D341Med (cell line): ENCODE measurements at places on chromosomes 7 and 10.

DNA sequence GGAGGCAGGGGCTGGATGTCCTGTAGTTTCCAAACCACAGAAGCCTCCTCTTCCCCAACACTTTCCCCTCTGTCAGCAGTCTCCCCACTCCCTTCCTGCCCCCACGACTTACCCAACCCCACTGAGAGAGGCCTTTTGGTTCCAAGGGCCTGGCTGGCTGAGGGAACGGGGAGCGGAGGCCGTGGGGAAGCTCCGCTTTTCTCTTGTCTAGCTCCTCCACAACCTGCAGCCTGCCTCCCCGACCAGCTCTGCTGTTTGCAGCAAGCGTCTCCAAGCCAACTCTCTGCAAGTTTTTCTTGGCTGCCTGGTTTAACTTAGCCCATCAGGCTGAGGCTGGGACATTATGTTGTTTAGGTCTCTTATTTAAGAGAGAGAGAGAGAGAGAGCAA lies 126.8 kb downstream of the NEURL1 start:
- no peak for DNase-seq

GRCh38 chr7:16114633-16115032 lies 306.7 kb downstream of the CRPPA start:
- no peak for DNase-seq

DNA sequence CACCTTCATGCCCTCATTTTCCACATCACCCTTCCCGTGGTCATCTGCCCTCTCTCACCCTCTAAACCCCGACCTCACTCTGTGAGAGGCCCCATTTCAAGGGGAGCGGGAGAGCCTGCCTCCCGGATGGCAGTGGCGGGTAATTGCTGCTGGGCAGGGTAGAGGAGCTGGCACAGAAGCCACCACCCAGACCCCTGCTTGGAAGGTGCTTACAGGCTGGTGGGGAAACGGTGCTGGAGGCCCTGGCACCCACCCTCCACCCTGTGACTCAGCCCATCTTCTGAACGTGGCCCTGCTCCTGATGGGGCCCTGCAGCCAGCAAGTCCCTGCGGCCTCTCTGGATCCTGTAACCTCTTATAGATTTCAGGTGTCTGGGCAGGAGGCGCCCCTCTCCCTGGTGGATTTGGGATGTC lies 10.6 kb upstream of the PWWP2B start:
- no peak for DNase-seq

DNA sequence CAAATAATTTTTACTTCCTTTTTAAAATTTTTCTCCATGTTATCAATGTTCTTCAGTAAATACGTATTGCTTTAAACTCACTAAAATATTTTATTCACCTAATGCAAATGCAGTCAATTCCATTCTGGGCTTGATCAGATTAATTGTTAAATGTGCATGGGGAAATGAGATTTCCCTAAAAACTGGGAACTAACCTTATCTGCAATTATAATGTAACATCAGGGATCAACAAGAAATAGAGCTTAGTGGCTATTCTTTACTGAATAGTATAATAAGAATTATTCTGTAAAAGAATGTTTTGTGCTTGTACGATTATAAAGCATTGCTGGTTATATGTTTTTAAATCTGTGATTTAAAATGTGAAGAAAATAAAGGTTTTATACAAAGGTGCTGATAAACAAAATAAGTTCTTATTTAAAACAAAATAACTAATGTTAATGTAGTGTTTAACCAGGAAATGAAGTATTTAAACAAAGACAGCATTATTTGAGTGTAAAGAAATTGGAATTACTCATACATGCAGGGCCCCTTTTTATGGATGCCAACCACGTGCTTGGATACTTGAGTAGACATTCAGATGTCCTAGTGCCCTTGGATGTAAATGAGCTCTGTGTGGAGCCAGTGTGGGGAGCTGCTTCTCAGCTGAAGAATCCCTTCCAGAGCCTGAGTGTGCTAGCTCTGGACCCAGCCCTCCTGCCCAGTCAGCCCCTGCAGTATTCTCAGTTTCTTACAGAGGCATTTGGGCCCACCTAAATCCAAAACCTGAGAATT lies 84.2 kb downstream of the REEP3 start:
- no peak for DNase-seq

GRCh38 chr10:84696610-84697009 lies 368.2 kb downstream of the CCSER2 start:
- no peak for DNase-seq

DNA sequence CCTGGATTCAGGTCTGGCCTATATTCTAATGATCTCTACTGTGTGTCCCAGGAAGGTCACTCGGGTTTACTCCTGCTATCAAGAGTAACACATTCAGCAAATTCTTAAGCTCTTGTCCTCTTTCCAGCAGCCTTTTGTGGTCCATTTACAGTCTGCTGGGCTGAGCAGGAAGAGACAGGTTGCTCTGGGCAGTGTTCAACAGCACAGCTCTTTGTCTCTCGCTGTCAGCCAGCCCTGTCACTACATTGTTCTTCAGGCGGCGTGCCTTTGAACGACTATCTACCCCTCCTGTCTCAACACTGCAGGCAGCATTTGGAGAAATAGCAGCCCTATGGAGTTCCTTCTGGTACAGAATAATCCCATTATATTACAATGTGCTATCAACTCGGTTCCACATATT lies 192.2 kb upstream of the TBX20 start:
- DNase-seq, result no peak

DNA sequence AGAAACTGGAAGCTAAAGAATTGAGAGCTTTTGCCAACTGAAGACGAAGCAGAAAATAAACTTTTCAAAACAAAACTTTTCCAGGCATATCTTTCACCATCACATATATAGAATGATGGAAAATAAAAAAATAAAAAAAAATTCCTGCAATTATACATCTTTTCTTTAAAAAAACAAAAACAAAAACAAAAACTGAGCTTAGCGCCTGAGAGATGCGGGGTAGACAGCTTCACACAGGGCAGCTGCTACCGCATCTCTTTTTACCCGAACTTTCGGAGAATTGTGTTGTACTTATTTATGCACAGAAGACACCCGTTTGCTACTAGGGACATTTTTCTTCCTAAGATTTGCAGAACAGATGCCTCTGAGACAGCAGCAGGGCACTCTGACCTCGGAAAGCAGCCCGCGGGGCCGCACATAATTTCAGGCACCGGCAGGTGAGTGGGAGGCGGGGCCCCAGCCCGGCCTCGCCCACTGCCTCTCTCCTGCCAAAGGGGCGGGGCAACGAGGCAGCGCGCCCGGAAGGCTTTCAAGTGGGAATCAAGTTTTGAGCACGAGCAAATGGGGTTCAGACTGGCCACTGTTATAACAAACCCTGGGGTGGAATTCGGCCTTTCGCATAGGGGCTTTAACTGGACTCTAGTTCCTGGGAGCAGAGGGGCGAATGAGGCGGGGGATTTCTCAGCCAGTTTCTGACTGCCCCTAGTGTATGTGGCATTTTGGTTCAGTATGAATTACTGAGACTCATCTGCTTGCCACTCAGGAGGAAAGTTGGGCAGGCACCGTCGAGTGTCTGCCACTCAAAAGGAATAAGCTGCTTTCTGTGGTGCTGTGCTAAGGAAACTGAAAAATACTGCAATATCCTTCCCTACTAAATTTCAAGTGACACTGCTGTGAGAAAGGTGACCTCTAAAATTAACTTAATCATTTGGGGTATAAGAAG lies 18.5 kb upstream of the FAM133B start:
- DNase-seq, result peak; percentile 27
